Colonic mucosa (tissue), 4 donors: ENCODE measurements at places on chromosomes 2 and 18. TPM values are rescaled to one million over a fixed set of nuclear protein-coding genes. Genes with fewer than 3 reads are reported as not detected.

- no peaks in the 10 kb centered on the region for H3K4me1 ChIP-seq
- H3K36me3 ChIP-seq = peaks cover 11% of the 10 kb centered on the region
- no peak for DNase-seq
- no peak overlapping the region for H3K4me3 ChIP-seq
These were observed 10.1 kb upstream of the CCDC138 start for GRCh38 chr2:108776475-108776874.

DNA sequence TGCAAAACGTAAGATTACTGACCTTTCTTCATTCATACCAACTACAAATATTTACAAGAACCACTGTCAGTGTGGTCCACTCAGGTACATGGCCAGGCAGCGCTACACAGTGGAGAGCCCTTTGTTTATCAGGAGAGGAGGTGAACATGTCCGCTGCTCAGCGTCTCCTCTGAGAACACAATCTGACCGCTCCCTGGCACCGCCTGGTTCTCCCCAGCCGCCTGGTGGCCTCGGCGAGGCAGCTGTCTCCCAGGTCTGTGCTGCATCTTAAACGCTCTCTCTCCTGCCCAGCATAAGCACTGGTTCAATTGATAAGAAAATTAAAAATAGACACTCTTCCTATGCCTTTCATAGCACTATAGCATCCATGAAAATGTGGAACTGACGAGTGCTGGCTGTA lies 146.8 kb upstream of the PXDN start:
- H3K27me3 ChIP-seq = no peaks in the 10 kb centered on the region
- no peak for DNase-seq

DNA sequence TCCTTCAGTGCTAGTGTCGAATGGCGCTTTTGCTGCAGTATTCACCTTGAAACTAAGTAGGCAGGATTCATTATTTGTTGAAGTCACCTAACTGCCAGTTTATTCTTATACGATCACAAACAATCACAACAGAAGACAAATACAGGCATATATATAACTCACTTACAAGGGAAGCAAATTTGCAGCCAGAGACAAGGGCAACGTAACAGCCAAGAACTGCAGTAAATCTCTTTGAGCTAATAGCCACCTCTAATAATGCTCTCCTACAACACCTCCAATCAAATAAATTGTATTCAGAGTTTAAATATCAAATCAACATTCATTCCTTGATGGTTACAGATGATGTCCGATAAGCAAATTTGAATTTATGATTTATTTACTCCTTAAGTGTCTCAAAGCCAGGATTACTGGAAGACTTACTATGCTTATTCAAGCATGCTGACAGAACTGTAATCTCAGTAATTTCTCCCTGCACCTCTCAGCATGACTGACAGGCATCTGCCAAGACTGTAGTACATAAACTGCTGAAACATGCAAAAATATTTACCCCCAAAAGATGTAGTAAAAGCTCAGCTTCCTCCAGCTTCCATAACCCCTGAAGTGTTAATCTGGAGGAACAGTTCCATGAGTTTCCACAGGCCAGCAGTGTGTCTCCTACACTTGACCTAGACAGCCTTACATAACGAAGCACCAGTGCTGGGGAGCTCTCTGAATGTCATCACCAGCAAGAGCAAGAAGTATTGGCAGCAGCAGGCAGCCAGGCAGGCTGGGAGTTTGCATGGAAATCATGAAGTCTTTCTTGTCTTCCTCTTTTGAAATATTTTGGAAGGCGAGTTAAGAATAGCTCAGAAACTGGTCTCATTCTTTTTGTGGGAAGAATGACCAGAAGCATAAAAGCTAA lies 20.9 kb upstream of the SCN1A start:
- H3K4me3 ChIP-seq = no peak overlapping the region
- no peak for DNase-seq
- H3K27ac ChIP-seq = no peak overlapping the region

The MDH1B gene
- total RNA-seq = 0.50 TPM

DNA sequence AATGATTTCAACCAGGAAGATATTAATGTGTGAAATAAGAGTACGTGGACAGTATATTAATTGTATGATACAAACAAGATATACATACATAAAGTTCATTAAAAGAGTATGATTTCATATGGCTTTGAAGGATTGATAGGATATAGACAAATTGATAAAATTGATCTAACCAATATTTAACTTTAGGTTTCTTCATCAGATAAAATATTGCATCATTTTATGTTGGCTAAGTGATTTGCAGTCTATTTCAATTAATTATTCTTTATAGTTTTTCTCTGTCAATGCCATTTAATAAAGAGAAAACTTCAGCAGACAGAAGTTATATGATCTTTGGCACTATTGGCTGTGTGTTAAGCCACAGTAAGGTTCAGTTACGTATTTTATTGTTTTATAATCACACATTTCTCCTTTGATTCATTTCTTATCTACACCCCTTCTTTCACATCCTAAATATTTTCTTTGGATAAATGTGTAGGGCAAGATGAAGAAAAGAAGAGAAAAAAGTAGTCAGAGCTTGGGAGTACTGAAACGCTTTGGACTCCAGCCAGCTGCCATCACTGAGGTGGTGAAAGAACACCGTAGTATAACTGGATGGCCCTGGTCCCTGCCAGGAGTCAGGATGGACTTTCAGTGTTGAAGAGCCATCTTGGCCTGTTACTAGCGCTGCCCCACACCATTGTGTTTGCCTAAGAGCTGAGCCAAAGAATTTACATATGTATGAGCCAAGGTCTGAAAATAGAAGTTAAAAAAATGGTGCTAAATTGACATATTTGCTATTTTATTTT lies 9.8 kb upstream of the CPS1 start:
- no peaks in the 10 kb centered on the region for H3K27me3 ChIP-seq
- no peak overlapping the region for H3K4me3 ChIP-seq
- no peaks in the 10 kb centered on the region for H3K4me1 ChIP-seq
- H3K36me3 ChIP-seq = no peaks in the 10 kb centered on the region
- peak; percentile 63 for DNase-seq
- no peak overlapping the region for H3K27ac ChIP-seq
